Sigmoid colon (tissue), 7 donors: ENCODE measurements at places on chromosomes 7 and 10.

DNA sequence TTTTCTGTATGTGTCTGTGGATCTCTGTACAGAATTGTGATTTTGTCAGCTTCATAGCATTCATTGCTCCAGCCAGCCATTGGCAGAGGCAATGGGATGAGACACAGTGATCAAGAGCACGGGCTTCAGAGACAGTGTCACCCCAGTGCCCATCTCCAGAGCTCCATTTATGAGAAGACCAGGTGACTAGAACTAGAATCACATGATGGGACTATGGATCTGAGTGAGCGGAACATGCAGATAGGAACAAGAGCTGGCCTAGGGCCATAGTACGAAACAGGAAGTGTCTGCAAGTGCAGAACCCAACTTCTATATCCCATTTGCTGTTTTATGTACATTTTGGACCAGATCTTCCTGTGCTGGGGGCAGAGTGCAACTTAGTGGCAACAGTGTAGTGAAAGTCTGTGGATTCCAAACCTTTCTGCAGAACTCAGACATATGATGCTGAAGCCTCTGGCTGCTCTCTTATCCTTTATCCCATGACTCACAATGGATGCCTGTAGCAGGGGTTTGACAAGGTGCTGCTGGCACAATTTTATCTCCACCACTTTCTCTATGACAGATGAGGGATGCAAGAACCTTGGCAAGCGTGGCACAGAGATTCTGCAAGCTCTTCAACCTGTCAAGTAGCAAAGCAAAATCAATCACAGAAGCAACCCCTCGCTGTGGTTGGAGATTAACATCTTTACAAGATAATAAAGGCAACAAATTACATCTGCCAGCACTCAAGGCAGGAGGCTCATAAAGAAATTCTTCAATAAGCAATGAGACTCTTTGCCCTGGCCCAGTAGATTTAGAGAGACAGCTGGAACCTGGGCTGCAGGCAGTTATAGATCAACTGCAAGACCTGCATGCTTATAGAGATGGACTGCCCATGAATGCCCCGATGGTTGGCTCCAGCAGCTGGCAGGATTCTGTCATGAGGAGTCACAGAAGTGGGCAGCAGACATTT lies 681.3 kb downstream of the TNS3 start:
- no peak for DNase-seq

- peak; percentile 85 for DNase-seq
Measured at GRCh38 chr7:116560021-116560970, 35.5 kb downstream of the CAV1 start.

DNA sequence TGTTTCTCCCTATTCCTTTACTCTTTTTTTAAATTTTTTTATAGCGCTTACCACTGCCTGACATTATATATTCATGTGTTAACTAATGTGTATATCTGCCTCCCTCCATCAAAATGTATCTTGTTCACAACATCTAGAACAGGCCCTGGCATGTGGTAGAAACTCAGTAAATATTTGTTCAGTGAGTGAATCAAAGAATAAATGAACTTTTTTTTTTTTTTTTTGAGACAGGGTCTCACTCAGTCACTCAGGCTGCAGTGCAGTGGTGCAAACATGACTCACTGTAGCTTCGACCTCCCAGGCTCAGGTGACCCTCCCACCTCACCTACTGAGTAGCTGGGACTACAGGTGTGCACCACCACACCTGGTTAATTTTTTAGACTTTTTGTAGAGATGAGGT lies 7.5 kb upstream of the CALD1 start:
- DNase-seq: no peak

GRCh38 chr10:132582771-132583170 lies 45.2 kb downstream of the INPP5A start:
- peak; percentile 28 for DNase-seq
